ENCODE measurements at places on chromosomes 7 and 10. TPM values are rescaled to one million over a fixed set of nuclear protein-coding genes. Genes with fewer than 3 reads are reported as not detected.

- H3K4me3 ChIP-seq: no peak overlapping the region
- H3K36me3 ChIP-seq: no peaks in the 10 kb centered on the region
- H3K27ac ChIP-seq: no peak overlapping the region
- peaks cover 8% of the 10 kb centered on the region for H3K4me1 ChIP-seq
- DNase-seq: no peak
These were observed 361.0 kb upstream of the NFE2L3 start for GRCh38 chr7:25790963-25791362.

- H3K27ac ChIP-seq: no peak overlapping the region
- H3K36me3 ChIP-seq: no peaks in the 10 kb centered on the region
- no peaks in the 10 kb centered on the region for H3K27me3 ChIP-seq
- DNase-seq: no peak
These were observed 157.9 kb downstream of the GFRA1 start for GRCh38 chr10:116115036-116115641.

Gene WIPF3
- total RNA-seq: not detected

Gene IKZF1
- not detected for total RNA-seq

Gene HYCC1
- total RNA-seq: 78.3 TPM

DNA sequence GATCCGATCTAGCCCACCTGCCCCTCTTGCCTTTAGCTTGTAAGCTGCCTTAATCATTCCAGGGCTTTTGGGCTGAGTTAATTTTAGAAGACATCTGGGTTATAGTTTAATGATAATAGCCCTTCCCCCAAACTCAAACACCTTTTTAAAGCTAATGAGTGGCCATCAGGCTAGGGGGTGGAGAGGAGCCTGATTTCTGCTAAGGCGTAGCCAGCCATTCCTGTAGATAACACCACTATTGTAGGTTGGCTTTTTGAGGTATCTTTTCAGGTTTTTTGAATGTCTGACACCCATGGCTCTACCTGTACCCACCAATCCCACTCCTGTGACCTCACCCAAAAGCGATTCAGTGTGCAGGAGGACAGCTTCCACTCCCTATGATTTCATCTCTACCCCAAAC lies 7.6 kb upstream of the SYPL1 start:
- no peak overlapping the region for H3K4me3 ChIP-seq
- peaks cover 1% of the 10 kb centered on the region for H3K27me3 ChIP-seq
- no peaks in the 10 kb centered on the region for H3K4me1 ChIP-seq
- DNase-seq: no peak
- no peaks in the 10 kb centered on the region for H3K36me3 ChIP-seq

Gene MYH16
- 0.18 TPM for total RNA-seq

Gene GOLGA7B
- total RNA-seq: not detected

DNA sequence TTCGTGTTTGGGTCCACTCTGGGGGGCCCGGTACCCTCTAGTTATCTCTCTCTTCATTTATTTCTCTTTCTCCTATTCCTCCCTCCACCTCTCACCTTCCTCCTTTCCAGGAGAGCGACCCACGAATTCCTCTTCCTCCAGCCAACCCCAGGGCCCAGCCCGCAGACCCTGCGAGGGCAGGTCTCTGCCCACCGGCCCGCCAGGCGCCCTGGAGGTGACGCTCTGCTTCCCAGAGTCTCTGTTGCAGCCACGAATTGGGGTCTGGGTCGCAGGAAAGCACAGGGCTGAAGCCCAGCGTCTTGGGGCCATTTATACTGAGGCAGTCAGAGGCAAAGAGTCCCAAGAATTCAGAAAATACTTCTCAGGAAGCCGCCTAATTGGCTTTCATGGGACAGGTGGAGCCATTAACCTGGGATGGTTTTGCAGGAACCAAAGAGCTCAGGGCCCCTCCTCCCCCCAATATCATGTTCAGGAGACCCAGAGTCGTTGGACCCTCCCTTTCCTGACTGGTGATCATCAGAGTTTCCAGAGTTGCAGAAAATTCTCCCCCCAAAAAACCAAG lies 2.7 kb upstream of the EN2 start:
- DNase-seq: no peak
- H3K27me3 ChIP-seq: peaks cover 90% of the 10 kb centered on the region
- no peaks in the 10 kb centered on the region for H3K36me3 ChIP-seq
- no peaks in the 10 kb centered on the region for H3K4me1 ChIP-seq
- no peak overlapping the region for H3K4me3 ChIP-seq

DNA sequence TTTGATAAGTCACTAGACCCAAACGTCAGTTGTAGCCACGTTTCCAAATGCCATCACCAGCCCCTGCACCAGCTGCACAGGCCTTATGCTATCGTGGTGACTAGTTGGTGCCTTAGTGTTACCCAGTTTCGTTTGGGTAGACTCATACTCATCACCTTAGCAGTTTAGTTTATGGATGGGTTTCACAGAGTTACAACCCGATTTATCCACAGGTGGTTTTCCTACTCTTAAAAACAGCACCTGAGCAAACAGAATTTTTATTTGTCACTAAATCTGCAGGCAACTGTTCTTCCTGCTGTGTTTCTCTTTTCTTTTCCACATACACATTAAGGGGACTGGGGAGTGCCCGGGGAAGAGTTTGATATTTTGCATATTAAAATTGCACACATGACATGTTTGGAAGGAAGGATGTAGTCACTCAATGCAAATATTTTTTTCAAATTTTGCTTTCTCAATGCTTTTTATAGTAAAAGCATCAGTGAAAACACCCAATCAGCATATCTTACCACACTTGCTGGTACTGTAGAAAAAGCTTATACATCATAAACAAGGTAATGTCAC lies 41.6 kb downstream of the PDSS1 start:
- no peak for DNase-seq
- no peak overlapping the region for H3K27ac ChIP-seq
- H3K4me1 ChIP-seq: no peaks in the 10 kb centered on the region
- peaks cover 15% of the 10 kb centered on the region for H3K36me3 ChIP-seq
- H3K27me3 ChIP-seq: no peaks in the 10 kb centered on the region

DNA sequence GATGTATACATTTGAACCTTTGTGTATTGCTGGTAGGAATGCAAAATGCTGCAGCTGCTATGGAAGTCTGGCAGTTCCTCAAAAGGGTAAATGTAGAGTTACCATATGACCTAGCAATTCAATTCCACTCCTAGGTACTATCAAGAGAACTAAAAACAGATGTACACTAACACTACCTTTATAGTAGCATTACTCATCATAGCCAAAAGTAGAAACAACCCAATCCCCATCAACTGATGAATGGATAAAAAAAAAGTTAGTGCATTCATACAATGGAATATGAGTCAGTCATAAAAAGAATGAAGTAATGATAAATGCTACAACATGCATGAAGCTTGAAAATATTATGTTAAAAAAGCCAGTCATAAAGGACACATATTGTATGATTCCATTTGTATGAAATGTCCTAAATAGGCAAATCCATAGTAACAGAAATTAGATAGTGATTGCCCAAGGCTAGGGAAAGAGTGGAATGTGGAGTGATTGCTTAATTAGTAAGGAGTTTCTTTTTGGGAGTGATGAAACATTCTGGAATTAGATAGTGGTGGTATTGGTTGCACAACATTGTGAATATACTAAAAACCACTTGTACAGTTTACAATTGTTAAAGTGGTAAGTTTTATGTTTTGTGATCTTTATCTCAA lies 96.4 kb upstream of the AOAH start:
- no peak for DNase-seq

Gene CCDC172
- total RNA-seq: not detected

DNA sequence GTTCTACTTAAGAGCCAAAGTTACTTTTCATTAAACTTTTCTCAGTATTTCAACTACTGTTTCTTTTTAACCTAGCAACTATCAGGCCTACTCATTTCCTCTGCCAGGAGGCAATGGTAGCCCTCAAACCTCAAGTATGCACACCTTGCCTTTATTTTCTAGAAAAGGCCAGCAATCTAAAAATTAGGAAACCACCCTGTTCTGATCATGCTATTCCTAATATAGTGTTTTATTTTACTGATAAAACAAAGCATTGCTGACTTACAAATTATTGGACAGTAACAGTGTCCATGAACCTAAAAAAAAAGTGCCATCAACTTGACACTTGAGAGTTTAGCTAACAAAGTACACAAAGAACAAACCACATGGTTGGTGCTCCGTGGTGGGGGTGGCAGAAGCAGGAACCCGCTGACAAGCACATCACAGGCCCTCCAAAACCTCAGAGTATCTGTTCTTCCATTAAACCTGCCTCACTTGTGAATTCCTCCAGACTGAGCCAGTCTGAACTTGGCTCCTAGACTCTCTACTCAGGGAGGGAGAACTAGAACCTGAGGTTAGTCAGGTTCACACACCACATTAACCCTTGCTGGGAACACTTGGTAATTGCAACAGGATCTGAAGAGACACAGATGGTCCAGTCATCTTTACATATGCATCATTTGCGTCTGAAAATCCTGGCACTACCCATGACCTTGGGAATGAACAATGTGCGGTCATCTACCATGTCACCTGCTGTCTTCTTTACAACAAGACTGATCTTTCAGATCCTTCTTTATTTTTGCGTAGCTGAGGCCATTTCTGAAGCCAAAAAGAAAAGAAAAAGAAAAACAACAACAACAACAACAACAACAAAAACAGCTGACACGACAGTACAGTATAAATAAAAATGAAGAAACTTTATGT lies 31.9 kb downstream of the PIP4K2A start:
- H3K27me3 ChIP-seq: no peaks in the 10 kb centered on the region
- H3K27ac ChIP-seq: no peak overlapping the region
- no peak overlapping the region for H3K4me3 ChIP-seq
- H3K36me3 ChIP-seq: no peaks in the 10 kb centered on the region
- peak; percentile 58 for DNase-seq

- no peaks in the 10 kb centered on the region for H3K36me3 ChIP-seq
- no peaks in the 10 kb centered on the region for H3K4me1 ChIP-seq
- no peak overlapping the region for H3K27ac ChIP-seq
- no peak overlapping the region for H3K4me3 ChIP-seq
- no peak for DNase-seq
- H3K27me3 ChIP-seq: peaks cover 19% of the 10 kb centered on the region
These were observed 144.1 kb upstream of the PRSS58 start for GRCh38 chr7:142401951-142402350.

Gene ZP3
- total RNA-seq: 0.83 TPM

Gene ARF5
- total RNA-seq: 113 TPM

DNA sequence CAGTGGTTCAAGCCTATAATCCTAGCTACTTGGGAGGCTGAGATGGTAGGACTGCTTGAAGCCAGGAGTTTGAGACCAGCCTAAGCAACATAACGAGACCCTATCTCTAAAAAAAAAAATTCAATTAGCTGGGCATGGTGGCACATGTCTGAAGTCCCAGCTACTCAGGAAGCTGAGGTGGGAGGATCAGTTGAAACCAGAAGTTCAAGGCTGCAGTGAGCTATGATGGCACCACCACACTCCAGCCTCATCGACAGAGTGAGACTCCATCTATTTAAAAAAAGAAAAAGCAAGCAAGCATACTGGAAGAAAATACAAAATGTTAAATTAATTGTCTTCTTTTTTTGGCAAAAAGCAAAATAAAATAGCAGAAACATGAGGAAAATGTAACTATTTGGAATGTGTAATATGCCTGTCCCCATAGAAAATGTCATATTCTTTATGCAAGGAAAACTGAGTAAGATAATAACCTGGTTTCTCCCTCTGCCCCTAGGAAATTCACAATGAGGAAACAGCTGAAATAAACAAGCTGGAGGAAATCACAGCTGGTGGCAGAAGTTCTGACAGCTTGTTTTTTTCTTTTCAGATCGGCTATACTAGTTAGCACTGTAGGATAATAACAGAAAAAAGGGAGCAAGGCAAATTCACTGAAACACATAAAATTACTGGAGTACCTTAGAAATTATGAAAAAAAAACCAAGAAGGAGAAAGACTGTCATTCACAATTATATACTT lies 48.5 kb downstream of the HERPUD2 start:
- H3K4me3 ChIP-seq: no peak overlapping the region
- peaks cover 1% of the 10 kb centered on the region for H3K36me3 ChIP-seq
- peaks cover 3% of the 10 kb centered on the region for H3K4me1 ChIP-seq
- no peak for DNase-seq
- H3K27ac ChIP-seq: no peak overlapping the region

Gene FAM25A
- not detected for total RNA-seq

Gene OR2A42
- total RNA-seq: not detected

Gene DGKI
- total RNA-seq: 15.8 TPM

Gene ZNF722
- not detected for total RNA-seq

Gene COL28A1
- total RNA-seq: under 0.01 TPM

All from IMR-90 (cell line).